ENCODE measurements at places on chromosomes 4 and X.

DNA sequence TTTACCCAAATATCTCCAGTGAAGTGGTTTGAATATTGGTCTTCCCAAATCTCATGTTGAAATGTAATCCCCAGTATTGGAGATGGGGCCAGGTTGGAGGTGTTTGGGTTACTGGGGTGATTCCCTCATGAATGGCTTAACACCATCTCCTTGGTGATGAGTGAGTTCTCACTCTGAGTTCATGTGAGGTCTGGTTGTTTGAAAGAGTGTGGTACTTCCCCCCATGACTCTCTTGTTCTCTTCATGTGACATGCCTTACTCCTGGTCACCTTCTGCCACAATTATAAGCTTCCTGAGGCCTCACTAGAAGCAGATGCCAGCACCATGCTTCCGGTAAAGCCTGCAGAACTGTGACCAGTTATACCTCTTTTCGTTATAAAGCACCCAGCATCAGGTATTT, 32.9 kb upstream of the OTUD4 start:
- no peak for DNase-seq

DNA sequence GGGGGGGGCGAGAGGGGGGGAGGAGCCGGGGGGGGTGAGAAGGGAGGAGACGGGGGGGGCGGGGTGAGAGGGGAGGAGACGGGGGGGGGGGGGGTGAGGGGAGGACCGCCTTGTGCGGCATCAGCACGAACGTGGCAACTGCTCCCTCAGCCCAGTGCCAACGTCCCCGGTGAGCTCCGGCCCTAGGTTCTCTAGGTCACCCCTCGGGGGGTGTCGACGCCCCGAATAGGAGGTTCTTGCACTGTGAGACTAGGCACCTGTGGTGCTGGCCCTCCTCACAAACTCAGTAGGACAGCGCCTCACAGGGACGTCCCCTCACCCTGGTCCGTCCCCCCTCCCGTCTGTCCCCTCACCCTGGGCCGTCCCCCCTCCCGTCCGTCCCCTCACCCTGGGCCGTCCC, 21.5 kb upstream of the GTPBP6 start:
- DNase-seq: no peak

GRCh38 chr4:41142376-41143310, 71.7 kb downstream of the APBB2 start:
- no peak for DNase-seq

DNA sequence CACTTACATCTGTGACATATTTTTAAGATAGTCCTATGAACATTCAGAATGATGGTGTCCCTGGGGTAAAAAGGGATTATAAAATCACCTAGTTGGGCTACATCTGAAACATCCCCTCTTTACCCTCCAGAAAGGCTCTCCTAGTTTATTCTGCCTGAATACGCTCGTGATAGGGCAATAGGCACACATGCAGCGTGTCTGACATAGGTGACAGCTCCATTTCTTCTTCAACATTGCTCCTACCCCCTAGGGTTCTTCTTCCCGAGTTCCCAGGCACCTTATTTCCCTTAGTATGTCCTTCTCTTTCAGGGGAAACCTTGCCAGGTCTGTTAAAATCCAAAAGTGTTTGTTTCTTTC, 27.1 kb upstream of the CFAP299 start:
- DNase-seq: no peak

DNA sequence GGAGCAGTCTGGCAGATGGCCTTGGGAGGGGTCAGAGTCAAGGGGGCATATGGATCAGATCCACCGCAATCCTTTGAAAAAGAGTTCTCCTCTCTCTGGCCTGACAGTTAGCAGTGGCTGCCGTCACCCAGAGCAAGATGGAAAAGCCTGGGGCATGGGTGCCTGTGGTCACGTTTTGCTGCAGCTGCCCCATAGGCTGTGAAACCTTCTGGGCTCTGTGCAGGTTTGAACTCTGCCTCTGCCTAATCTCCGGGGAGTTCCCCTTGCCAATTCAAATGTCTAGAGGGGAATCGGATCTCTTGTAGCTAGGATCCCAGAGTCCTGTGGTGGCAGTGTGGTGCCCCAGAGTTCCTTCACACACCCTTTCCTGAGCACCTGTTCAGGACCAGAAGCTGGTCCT, 23.4 kb upstream of the ANKRD17 start:
- no peak for DNase-seq

DNA sequence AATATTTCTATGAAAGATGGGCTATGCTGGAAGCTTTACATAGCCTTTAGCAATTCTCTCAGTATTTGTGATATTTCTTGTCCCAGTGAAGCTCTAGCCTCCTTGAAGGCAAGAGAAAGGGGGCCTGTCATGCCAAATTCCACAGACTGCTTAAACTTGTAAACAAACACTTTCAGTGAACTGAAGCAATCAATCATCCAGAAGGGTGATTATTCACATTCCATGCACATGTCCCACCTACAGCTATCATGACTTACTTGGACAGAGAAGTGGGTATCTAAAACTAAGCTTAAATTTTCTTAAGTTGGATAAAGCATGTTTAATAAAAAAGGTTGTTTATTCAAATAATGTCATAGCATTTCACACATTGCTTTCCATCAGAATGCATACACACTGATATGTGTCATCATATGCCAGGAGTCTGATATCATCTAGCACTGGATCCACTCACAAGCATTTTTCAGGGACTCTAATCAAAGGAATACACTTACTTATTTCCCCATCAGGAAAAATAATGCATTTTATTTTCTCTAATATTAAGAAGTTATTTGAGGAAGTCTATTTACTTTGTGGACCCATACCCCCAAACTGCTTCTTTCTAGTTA, 1.2 kb upstream of the FSTL5 start:
- DNase-seq: no peak

DNA sequence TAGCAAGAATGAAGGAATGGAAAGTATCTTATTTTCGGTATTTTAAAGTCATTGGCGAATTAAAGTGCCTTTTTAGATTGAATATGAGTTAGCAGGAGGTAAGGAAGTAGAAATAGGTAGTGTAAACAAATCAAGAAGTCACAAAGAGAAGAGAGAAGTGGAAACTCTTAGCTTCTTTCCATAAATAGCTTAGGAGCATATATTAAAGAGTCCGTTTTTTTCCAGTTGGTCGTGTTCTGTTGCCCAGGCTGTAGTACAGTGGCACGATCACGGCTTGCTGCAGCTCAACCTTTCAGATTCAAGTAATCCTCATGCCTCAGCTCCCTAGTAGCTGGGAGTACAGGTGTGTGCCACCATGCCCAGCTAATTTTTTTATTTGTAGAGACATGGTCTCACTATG, 56.4 kb downstream of the UBE2K start:
- DNase-seq: no peak

DNA sequence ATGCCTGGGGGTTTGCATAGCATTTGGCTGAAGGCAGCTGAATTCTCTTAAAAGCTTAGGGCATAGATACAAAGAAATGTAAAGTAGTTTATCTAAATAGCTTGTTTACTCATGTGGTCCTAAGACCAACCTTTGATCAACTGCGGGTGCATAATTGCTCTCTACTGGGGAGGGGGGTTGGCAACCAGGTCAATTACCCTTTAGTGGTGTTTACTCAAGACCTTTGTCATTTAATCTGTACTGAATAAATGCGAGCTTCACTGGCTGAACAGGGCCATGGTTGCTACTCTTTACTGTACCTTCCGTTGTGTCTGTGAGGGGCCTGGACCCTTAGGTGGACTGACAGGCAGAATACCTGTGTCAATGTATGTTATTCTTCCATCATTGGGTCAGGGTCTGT, 102.7 kb upstream of the FAM9C start:
- DNase-seq: no peak

DNA sequence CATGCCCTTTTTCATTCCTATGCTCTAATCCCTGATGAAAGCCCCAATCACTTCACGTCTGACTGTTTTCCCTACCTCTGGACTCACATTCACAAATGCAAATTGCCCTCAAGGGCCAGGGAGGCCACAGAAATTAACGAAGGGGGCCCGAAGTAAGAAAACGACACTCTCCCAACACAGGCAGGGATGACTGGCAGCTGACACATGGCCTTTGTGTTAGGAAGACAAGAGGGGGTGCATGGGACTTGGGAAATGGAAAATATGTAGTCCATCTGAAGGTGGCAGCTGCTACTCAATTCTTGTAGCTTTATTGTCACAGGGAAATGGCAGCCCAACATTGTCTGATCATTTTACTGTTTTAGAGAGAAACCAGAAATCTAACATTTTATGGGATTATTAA, 12.3 kb upstream of the SPARCL1 start:
- DNase-seq: no peak

GRCh38 chrX:55004231-55004630, 4.1 kb downstream of the APEX2 start:
- DNase-seq: no peak

DNA sequence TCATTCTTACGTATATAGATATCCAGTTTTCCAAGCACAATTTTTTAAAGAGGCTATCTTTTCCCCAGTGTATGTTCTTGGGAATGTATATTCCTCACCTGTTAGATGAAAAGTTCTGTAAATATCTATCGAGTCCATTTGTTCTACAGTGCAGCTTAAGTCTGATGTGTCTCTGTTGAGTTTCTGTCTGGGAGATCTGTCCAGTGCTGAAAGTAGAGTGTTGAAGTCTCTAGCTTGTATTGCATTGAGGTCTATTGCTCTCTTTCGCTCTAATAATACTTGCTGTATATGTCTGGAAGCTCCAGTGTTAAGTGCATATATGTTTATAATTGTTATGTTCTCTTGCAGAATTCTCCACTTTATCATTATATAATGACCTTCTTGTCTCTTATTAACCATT, 373.1 kb downstream of the PPARGC1A start:
- no peak for DNase-seq

GRCh38 chr4:17654701-17655100, 40.3 kb downstream of the MED28 start:
- no peak for DNase-seq
